Right lung (tissue), 10 donors: ENCODE measurements at places on chromosomes 4 and X.

DNA sequence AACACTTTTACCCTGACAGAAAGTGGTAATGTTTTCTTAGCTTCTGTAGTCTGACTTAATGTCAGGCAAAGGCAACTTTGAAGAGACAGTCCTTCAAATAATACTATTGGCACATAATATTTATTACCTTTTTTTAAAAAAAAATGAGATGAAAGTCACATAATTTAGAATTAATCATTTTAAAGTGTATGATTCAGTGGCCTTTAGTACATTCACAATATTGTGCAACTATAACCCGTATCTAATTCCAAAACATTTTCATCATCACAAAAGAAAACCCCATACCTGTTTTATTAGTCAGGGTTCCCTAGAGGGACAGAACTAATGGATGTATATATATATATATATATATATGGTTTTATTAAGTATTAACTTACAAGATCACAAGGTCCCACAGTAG lies 94.8 kb upstream of the TEX13A start:
- no peak for DNase-seq

DNA sequence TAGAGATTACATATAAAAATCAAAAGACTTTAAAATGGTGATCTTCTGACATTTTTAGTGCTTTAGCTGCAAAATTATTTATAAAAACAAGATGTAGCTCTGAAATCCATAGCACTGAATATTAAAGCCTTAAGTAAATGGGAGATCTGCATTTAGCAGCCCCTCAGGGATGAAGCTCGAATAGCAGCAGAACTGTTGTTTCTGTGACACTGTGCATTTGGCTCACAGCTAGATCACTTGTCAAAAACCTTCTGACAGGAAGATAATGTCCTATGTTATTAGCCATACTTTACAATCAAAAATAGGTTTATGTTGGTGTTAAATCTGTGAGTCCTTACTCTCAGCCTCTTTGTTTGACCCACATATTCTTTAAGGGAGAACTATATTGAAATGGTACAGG lies 14.1 kb upstream of the PYURF start:
- no peak for DNase-seq

GRCh38 chr4:56038487-56039162 lies 89.9 kb downstream of the CEP135 start:
- no peak for DNase-seq

GRCh38 chr4:102299354-102300107 lies 45.8 kb downstream of the SLC39A8 start:
- no peak for DNase-seq

DNA sequence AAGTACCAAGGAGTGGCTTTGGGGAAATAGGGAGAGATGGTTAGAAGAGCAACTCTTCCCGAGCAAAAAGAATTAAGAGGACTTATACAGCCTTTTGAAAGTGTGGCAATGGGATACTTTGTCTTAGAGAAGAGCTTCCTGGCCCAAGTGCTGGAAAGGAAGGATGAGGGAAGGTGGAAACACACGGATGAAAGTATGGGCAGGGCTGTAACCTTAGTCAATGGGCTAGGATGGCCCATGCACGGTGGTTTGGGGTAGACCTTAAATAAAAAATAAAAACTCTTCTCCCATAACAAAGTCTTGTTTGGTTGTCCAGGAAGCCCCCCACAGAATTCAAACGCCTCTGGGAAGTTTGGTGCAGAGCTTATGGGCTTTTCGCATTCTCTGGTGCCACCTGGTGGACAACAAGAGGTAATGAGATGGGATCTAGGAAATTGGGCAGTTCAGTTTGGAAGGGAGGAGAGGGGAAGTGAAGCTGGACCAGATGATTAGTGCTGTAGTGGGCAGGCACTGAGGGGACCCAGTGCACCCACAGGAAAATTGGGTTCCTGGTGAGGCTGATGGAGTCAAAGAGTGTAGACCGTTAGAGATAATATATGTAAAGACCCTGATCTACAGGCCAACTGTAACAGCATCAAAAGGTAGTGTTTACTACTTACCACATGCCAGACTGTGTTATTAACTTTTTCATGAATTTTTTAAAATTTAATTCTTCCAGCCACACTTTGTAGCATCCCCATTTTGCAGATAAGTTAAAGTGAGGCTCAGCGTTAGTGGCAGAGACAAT lies 13.8 kb upstream of the ENOX2 start:
- DNase-seq = peak; percentile 13
